ENCODE measurements at places on chromosomes 4 and X.

GRCh38 chr4:87589531-87589930 is 18.8 kb upstream of the DSPP start:
- no peak for DNase-seq

- DNase-seq: no peak
Observed at GRCh38 chrX:28981952-28982351, 394.7 kb downstream of the IL1RAPL1 start.

- DNase-seq: no peak
Observed at GRCh38 chr4:169205744-169206080, 65.0 kb downstream of the SH3RF1 start.

- DNase-seq: no peak
Observed at GRCh38 chr4:87540146-87541058, 11.2 kb upstream of the SPARCL1 start.

DNA sequence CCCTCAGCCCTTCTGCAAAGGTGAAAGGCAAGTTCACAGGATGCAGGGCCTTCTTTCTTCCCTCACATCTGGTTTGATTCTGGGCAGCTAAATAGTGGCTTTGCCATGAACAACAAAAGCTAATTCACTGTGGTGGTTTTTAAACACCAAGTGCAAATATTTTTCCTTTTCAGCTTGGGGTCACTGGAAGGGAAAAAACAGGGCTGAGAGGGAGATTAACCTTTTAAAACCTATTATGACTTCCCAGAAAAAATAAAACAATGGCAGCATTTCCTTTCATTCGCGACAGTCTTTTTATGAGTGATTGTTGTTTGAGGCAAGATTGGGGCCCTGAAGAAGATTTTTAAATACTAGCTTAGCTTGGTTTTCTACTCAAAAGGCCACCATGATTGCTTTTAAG is 103.7 kb upstream of the SCML1 start:
- no peak for DNase-seq

GRCh38 chrX:18353931-18354368 is 538 bp downstream of the SCML2 start:
- DNase-seq: no peak

DNA sequence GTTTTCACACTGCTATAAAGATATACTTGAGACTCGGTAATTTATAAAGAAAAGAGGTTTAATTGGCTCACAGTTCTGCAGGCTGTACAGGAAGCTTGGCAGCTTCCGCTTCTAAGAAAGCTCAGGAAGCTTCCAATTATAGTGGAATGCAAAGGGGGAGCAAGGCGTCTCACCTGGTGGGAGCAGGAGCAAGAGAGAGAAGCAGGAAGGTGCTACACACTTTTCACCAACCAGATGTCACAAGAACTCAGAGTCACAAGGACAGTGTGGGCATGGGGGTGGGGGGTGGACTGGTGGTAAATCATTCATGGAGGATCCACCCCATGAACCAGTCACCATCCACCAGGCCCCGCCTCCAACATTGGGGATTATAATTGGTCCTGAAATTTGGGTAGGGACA is 22.8 kb downstream of the HMGB2 start:
- no peak for DNase-seq

- DNase-seq: no peak
Observed at GRCh38 chrX:121254336-121254735, 206.9 kb downstream of the GLUD2 start.

- no peak for DNase-seq
Observed at GRCh38 chr4:27318740-27319139, 458.1 kb downstream of the STIM2 start.

DNA sequence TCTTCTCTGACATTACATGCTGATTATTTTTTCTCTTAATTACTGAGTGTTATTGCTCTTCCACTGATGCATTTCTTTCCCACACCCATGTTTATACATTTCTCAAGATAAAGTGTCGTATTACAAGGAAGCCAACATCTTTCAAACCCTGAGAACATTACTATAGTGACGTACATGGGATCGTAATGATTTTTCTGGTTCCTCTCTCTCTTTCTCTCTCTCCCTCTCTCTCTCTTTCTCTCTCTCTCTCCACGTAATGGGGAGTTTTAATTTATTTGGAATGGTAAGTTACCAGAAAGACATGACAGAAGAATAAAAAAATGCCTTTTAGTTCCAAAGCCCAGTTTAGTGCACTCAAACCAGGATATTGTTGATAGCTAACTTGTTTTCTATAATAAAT is 40.4 kb upstream of the MAPK10 start:
- DNase-seq: no peak

- DNase-seq: no peak
Observed at GRCh38 chr4:39899291-39899690, 78.4 kb downstream of the PDS5A start.

DNA sequence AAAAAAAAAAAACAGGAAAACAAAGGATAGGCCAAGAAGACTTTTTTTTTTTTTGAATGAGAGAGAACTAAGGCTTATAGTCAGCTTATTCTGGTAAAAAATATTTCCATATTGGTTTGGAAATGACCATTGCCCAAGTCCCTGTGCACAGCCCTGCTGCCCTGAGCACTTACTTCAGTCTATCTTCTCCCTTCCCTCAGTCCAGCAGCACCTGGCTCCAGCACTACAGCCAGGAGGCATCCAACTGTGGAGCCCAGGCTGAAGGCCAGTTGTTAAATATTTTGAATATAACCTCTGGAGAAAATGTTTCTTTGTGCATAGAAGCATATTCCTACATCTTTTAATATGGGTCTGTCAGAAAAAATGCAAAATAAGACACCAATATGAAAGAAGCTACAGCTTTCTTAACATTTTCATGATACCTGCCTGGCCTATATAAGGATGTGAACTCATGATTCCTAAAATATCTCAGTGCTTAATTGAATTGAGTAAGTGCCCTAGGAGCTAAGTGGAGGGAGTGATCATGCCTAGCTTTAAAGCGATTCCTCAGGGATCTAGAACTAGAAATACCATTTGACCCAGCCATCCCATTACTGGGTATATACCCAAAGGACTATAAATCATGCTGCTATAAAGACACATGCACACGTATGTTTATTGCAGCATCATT is 14.4 kb downstream of the LRRC66 start:
- no peak for DNase-seq

DNA sequence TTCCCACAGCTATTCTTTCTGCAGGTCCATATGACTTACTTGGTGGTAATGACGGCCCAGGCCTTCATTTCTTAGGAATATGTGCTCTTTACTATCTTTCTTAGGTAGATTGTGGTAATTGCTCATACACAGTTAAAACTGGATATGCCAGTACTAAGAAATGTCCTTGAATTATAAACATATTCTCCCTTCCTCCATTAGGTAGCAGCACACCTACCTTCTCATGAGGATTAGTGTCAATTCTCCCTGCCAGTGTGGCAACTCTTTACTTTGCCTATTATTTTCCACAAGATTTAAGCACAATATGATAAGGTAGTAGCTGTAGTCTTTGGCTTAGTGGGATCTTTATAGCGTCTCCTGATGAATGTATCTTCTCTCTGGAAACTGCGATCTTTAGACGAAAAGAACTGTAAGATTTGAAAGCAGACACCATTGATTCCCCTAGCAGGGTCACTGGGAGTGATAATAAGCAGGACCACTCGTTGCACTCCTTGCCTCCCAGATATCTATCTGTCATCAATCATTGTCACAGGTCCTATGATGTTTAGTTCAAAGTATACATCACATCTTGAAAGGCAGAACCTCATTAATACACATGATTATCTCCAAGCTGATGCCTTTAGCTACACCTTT is 1240.7 kb downstream of the C4orf33 start:
- no peak for DNase-seq

DNA sequence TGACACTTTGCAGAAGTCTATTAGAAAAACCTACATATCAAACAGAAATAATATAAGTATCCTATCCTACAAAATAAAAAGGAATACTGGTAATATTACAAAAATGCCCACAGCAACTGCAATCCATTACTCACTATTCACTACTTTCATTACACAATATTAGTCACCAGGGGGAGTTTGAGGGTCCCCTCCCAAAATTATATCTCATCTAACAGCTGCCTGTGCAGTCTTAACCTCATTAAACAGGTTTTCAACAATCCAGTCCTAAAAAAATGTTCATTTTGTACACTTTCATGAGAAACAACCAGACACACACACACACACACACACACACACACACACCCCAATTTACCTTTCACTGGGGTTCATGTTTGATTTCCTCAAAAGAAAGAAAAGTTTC is 2.9 kb downstream of the CLOCK start:
- no peak for DNase-seq

GRCh38 chrX:110877326-110877725 is 81.7 kb upstream of the CHRDL1 start:
- no peak for DNase-seq

DNA sequence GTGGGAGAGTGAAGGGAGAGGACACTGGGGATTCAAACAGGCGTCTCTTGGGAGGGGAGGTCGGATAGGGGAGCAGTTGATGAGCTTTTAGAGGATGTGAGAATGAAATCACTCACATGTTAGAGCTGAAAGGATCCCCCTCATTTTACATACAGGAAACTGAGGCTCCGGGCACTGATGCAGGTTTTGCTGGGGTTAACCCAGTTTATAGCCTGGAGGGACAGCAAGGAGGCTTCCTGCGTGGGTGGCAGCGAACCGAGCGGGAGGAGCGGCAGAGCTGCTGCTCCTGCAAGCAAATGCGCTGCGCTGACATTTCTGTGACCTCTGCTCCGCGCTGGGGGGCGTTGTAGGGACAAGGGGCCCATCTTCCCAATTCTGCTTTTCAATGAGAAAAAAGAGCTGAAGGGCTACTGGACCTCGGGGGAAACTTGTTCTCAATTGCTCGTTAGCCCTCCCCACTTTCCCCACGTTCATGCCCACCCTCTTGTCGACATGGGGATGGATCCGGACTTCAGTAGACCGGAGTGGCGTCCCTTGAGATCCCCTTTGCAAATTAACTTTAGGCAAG is 1.2 kb upstream of the NEUROG2 start:
- DNase-seq: no peak

GRCh38 chrX:78092296-78092695 is 11.8 kb upstream of the PGK1 start:
- no peak for DNase-seq

- DNase-seq: no peak
Observed at GRCh38 chr4:123783151-123783790, 386.7 kb downstream of the SPRY1 start.

DNA sequence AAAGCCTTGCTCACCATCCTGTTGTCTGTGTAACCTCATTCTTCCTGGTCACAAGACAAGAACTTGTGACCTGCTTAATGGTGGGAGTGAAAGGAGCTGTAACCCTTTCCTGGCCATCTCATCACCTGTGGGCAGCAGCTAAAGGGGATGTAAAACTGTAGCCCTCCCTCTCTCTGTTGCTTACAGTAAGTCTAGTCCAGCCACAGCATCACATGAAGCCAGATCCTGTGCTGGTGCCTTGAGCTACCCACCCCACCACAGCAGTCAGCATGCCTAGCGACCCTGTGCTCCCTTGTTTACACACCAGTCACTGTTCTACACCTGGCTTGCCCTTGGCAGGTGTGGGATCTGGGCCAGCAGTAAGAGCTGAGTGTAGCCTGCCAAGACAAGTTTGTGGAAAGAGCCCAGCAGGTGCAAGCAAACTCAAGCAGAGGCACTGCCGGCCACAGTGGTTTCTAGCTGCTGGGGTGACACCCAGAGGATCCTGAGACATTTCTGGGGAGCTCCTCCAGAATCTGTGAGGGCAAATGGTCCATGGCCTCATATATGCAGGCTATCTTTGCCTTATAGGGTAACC is 41.0 kb downstream of the UGT2B28 start:
- no peak for DNase-seq
